ENCODE measurements at places on chromosomes 5 and 9.

- no peak overlapping the region for H3K27ac ChIP-seq
- H3K4me1 ChIP-seq: no peaks in the 10 kb centered on the region
- H3K4me3 ChIP-seq: no peak overlapping the region
- no peaks in the 10 kb centered on the region for H3K27me3 ChIP-seq
- peak; percentile 22 for DNase-seq
These were observed 65.2 kb downstream of the TMEM167A start for GRCh38 chr5:83011985-83012384.

GRCh38 chr5:137833463-137833862, 34.2 kb upstream of the MYOT start:
- no peak overlapping the region for H3K4me3 ChIP-seq
- H3K27me3 ChIP-seq: no peaks in the 10 kb centered on the region
- peaks cover 16% of the 10 kb centered on the region for H3K4me1 ChIP-seq
- H3K27ac ChIP-seq: no peak overlapping the region

DNA sequence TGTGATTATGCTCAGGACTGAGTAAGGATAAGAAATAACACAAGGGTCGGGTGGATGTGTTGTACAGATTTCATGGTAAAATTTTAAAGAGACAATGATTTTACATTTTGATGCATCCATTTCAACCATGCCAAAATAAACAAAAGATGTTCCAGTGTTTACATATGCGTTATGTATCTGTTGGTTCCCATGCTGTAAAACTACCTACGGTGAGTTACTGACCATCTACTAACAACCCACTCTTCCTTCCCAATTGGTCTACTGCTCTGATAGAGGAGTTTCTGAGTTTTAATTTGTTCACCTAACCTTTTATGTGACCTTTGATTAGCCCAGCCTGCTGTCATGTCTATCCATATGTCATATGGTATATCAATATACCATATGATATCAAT, 1697.1 kb downstream of the MAT2B start:
- no peak overlapping the region for H3K4me3 ChIP-seq
- DNase-seq: no peak
- no peaks in the 10 kb centered on the region for H3K27me3 ChIP-seq
- no peaks in the 10 kb centered on the region for H3K4me1 ChIP-seq
- H3K27ac ChIP-seq: no peak overlapping the region

- H3K4me3 ChIP-seq: no peak overlapping the region
- H3K4me1 ChIP-seq: no peaks in the 10 kb centered on the region
- H3K27me3 ChIP-seq: no peaks in the 10 kb centered on the region
- no peaks in the 10 kb centered on the region for H3K36me3 ChIP-seq
These were observed 155.9 kb upstream of the CCNG1 start for GRCh38 chr5:163281512-163281911.

GRCh38 chr9:903886-904285, 62.4 kb downstream of the DMRT1 start:
- no peaks in the 10 kb centered on the region for H3K36me3 ChIP-seq
- no peak overlapping the region for H3K4me3 ChIP-seq
- no peaks in the 10 kb centered on the region for H3K4me1 ChIP-seq
- H3K27ac ChIP-seq: no peak overlapping the region
- peaks cover 25% of the 10 kb centered on the region for H3K27me3 ChIP-seq

- DNase-seq: no peak
- H3K4me1 ChIP-seq: peaks cover 10% of the 10 kb centered on the region
- no peak overlapping the region for H3K4me3 ChIP-seq
- H3K36me3 ChIP-seq: peaks cover 97% of the 10 kb centered on the region
- H3K27ac ChIP-seq: no peak overlapping the region
These were observed 127.1 kb downstream of the DAB2IP start for GRCh38 chr9:121778252-121779225.

DNA sequence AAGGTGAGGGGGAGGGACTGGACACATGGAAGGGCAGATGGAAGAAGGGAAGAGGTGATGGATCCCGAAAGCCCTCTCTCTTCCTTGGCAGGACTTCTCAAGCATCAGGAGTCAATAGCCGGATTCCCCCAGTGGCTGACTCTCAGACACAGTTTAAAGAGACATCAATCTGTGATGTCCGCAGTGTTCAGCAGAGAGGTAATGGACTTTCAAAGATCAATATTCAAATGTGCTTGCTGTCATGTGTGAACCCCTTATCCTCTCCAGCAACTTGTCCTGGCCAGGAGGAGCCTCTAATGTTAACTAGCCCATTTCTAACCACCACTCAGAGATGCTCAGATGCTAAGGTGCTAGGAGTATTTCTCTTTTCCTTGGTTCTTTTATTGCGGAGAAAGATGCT, 392.2 kb downstream of the IRX1 start:
- no peaks in the 10 kb centered on the region for H3K4me1 ChIP-seq
- H3K27ac ChIP-seq: no peak overlapping the region
- DNase-seq: no peak
- no peak overlapping the region for H3K4me3 ChIP-seq
- no peaks in the 10 kb centered on the region for H3K36me3 ChIP-seq

- peaks cover 17% of the 10 kb centered on the region for H3K4me1 ChIP-seq
- no peaks in the 10 kb centered on the region for H3K27me3 ChIP-seq
These were observed 797 bp downstream of the TOR2A start for GRCh38 chr9:127734247-127734746.

DNA sequence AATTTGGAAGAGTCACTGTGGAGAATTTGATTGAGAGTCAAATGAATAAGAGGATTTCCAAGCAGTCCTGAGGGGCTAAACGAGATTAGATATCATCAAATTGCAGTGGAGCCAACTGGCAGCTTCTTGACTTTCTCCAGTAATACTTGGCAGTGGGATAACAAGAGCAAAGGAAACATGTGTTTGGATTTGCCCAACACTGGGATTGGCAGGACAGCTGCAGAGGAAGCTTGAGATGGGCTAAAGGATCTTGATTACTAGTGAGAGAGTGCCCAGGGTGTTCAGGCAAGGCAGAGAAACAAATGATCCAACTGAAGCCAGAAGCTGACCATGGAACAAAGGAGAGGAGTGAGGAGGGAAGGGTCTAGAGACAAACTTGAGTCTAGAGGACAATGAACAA, 356.0 kb upstream of the ISL1 start:
- no peak for DNase-seq
- H3K27ac ChIP-seq: no peak overlapping the region
- no peak overlapping the region for H3K4me3 ChIP-seq
- no peaks in the 10 kb centered on the region for H3K4me1 ChIP-seq

DNA sequence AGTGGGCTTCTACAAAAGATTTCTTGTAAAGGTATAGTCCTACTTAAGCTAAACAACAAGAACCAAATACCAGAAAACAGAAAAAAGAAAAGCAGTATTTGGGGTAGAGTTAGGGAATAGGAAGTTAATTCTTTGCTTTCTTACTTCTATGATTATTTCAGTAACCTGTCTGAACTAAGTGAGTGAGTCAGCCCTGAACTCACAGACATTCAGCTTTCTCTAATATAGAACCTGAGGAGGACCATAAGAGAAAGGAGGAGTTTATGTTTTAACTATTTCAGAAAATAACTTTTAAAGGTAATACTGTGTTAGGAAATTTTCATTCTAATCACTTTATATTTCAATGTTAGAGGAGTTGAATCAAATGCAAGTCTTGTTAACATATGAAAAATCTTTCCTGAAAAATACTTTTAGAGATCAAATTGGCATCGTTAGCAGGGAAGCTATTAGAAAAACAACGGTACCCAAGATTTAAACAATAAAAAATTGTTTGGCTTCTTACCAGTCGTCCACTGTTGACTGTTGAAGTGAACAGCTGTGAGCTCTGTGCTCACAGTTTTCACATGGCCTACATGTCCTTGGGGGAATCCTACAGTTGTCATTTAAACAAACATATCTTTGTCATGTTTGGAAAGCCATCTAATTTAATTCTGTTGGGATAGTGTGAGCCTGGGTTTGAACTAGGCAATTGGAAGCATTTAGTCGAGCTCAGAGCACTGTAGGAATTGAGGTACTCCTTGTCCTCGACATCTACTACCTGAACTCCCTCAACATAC, 19.9 kb upstream of the ZFAND5 start:
- no peaks in the 10 kb centered on the region for H3K27me3 ChIP-seq
- H3K27ac ChIP-seq: no peak overlapping the region
- no peaks in the 10 kb centered on the region for H3K4me1 ChIP-seq

DNA sequence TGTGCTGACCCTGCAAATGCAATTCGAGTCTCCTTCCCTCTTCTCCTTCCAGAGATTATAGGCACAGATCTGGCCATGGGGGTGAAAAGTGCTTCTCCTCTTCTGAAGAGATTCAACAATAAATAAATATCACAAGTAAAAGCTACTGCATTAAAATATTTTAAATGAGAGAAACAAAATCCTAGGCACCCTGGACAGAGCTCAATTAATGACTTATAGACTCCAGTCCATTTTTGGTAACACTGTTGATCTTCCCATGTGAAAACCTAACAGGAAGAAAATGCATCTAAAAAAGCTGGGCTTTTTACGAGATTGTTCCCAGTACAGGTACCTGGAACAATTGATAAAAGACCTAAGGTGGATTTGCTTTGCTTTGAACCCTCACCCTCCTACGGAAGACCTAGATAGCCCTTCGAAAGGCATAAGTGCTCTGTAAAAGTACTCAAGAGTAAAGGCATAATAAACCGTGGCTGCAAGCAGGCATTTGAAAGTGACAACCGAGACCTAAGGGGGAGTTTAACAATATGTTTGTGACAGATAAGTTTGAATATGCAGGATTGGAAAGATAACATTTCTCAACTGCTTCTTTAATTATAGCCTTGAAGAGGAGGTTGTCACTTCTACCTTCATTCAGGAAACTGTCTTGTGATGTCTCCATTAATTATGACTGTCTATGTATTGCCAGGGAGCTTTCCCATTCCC, 29.4 kb upstream of the MED10 start:
- DNase-seq: no peak
- H3K4me3 ChIP-seq: no peak overlapping the region
- H3K27me3 ChIP-seq: no peaks in the 10 kb centered on the region
- H3K27ac ChIP-seq: no peak overlapping the region
- H3K36me3 ChIP-seq: no peaks in the 10 kb centered on the region

DNA sequence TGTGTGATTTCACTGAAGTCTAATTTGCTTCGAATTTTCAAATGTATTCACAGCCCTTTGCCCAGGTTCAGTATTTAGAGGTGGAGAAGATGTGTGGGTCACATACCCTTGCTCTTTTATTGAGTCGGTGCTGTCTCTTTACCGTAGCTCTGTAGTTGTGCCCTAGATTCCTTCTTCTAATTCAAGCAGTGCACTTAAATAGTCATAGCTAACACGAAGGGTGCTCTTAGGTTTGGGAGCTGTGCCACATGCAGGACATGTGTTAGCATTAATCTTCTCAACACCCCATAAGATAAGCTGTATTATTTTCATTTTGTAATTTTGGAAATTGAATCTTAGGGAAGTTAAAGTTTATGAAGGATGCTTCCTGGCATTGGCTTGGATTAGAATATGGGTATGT, 293.3 kb downstream of the MAST4 start:
- DNase-seq: no peak
- H3K4me3 ChIP-seq: no peak overlapping the region
- H3K4me1 ChIP-seq: peaks cover 4% of the 10 kb centered on the region
- no peaks in the 10 kb centered on the region for H3K36me3 ChIP-seq
- H3K27ac ChIP-seq: no peak overlapping the region

GRCh38 chr5:175682664-175683063, 24.8 kb downstream of the HRH2 start:
- peaks cover 17% of the 10 kb centered on the region for H3K36me3 ChIP-seq
- no peak for DNase-seq
- H3K27ac ChIP-seq: no peak overlapping the region
- H3K27me3 ChIP-seq: no peaks in the 10 kb centered on the region
- no peak overlapping the region for H3K4me3 ChIP-seq
